ENCODE measurements at places on chromosomes 7 and 10.

DNA sequence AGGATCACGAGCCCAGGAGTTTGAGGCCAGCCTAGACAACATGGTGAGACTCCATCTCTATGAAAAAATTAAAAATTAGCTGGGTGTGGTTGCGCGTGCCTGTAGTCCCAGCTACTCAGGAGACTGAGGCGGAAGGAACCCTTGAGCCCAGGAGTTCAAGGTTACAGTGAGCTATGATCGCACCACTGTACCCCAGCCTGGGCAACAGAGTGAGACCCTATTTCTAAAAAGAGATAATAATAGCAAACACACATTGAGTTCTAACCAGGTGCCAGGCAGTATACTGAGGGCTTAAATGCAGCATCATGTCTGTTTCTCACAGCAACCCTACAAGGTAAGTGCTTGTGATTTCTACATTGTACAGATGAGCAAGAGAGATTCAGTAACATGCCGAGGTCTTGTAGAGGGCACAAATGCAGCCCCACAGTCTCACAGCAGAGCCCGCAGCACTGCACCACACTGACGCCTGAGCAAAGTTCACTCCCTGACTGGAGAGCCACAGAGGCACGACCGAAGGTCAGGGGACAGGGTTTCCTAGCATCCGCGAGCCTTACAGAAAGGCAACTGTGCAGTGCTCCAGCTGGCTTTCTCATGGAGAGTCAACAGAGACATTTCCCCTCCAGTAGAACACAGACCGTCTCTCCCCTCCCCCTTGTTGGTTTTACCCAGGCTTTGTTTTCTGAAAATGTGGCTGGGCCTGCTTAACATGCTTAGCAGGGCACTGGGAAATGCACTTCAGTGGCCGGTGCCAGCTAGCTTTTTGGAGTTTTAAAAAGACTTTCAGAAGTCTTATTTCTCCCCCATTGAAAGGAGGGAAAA is 36.5 kb downstream of the PDSS1 start:
- DNase-seq = no peak
- no peaks in the 10 kb centered on the region for H3K27me3 ChIP-seq
- H3K4me3 ChIP-seq = no peak overlapping the region
- H3K36me3 ChIP-seq = peaks cover 10% of the 10 kb centered on the region
- H3K27ac ChIP-seq = no peak overlapping the region
- H3K4me1 ChIP-seq = peaks cover 8% of the 10 kb centered on the region

- no peak for DNase-seq
- no peak overlapping the region for H3K27ac ChIP-seq
- H3K36me3 ChIP-seq = 0 out of 2 replicates have a peak, but pooled peaks cover 2% of the 10 kb centered on the region
- H3K4me1 ChIP-seq = no peaks in the 10 kb centered on the region
Measured at GRCh38 chr7:149109969-149110368, 16.2 kb downstream of the ZNF425 start.

- H3K27ac ChIP-seq = no peak overlapping the region
- H3K36me3 ChIP-seq = peaks cover 19% of the 10 kb centered on the region
- no peak overlapping the region for H3K4me3 ChIP-seq
- no peaks in the 10 kb centered on the region for H3K27me3 ChIP-seq
- DNase-seq = no peak
Measured at GRCh38 chr7:135942614-135943013, 34.5 kb downstream of the MTPN start.

DNA sequence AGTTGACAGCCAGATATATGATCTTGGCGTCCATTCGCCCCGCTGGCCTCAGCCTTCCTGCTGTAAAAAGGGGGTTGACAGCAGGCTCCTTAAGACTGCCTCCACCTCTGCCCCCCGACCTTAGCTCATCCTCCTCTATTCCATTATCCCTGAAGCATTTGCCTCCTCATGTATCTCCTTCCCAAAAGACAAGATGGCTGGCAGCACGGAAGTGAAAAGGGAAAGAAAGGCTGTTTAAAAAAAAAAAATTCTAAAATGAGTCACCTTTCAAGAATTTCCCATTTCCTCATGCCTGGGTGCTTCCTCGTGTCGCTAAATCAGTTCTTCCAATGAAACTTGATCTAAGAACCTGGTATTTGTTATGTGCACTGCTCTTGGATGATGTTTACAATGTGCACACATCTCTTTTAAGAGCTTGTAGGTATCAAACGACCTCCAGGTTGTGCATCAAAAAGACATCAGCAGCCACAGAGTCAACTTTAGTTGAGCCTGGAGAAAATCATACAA is 1.7 kb downstream of the SCRN1 start:
- peaks cover 18% of the 10 kb centered on the region for H3K4me1 ChIP-seq
- peak overlapping the region; percentile 92 for H3K4me3 ChIP-seq
- no peaks in the 10 kb centered on the region for H3K36me3 ChIP-seq
- no peaks in the 10 kb centered on the region for H3K27me3 ChIP-seq
- H3K27ac ChIP-seq = peak overlapping the region; percentile 88

- H3K27ac ChIP-seq = no peak overlapping the region
- no peak for DNase-seq
- H3K27me3 ChIP-seq = no peaks in the 10 kb centered on the region
- H3K36me3 ChIP-seq = no peaks in the 10 kb centered on the region
Measured at GRCh38 chr7:85452674-85453073, 265.8 kb upstream of the SEMA3D start.

GRCh38 chr10:115653473-115653872 is 560.3 kb downstream of the ATRNL1 start:
- no peak overlapping the region for H3K27ac ChIP-seq
- no peaks in the 10 kb centered on the region for H3K36me3 ChIP-seq
- no peaks in the 10 kb centered on the region for H3K27me3 ChIP-seq

- H3K4me3 ChIP-seq = no peak overlapping the region
- no peak overlapping the region for H3K27ac ChIP-seq
- no peaks in the 10 kb centered on the region for H3K27me3 ChIP-seq
- DNase-seq = no peak
- H3K4me1 ChIP-seq = peaks cover 4% of the 10 kb centered on the region
- H3K36me3 ChIP-seq = no peaks in the 10 kb centered on the region
Measured at GRCh38 chr10:36097696-36098095, 455.6 kb upstream of the FZD8 start.

DNA sequence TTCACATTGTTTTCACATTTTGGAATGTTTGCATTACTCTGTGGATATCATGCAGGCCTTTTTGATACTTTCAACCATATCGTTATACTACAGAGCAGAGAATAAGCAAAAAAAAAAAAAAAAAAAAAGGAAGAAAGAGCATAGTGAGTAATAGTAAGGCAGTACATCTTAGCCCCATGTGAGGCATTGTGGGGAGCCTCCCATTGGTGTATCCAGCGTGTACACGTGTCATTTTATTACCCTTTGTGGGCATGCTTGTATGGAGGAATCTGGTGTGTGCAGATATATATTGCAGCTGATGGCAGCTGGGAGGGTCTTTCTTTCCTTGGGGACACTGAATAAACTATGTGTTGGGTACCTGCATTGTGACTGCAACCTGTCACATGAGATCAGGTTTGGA is 19.6 kb downstream of the R3HCC1L start:
- DNase-seq = peak; percentile 50
- peaks cover 5% of the 10 kb centered on the region for H3K4me1 ChIP-seq
- H3K4me3 ChIP-seq = no peak overlapping the region
- H3K27me3 ChIP-seq = no peaks in the 10 kb centered on the region
- peaks cover 5% of the 10 kb centered on the region for H3K36me3 ChIP-seq

GRCh38 chr10:32446536-32447406 is 831 bp downstream of the CCDC7 start:
- peak overlapping the region; percentile 99 for H3K27ac ChIP-seq
- H3K4me1 ChIP-seq = 0 out of 2 replicates have a peak, but pooled peaks cover 11% of the 10 kb centered on the region
- H3K36me3 ChIP-seq = no peaks in the 10 kb centered on the region
- peak; percentile 72 for DNase-seq
- H3K27me3 ChIP-seq = no peaks in the 10 kb centered on the region

GRCh38 chr7:74187915-74188675 is 13.9 kb downstream of the EIF4H start:
- peaks cover 39% of the 10 kb centered on the region for H3K4me1 ChIP-seq
- peak; percentile 73 for DNase-seq
- H3K27me3 ChIP-seq = no peaks in the 10 kb centered on the region
- H3K4me3 ChIP-seq = no peak overlapping the region

DNA sequence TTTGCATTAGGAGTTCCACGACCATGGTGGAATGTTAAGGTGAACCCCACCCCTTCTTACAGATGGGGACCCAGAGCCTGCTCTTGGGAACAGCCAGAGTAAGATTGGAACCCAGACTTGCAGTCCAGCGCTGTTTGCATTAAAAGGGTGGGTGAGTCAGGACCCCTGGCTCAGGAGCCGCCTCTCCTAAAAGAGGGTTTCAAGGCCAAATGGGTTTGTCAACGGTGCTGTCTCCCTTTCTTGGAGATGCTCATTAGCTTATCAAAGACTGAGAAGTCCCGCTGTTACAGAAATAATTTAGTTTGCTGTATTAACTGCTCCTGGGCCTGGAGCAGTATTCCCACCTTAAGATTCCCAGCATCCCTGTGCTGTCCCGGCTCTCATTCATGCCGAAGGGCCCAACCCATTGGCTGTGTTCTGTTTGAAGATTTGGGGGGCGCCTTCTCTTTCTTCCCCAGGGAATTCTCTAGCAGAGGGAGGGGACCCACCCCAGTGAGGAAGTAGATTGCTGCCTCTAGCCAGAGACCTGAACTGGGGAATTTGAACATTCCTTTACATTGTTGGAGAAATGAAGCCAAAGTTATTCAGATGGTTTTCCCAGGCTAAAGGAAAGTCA is 1.8 kb downstream of the MARVELD1 start:
- H3K27me3 ChIP-seq = no peaks in the 10 kb centered on the region
- peaks cover 33% of the 10 kb centered on the region for H3K4me1 ChIP-seq
- DNase-seq = peak; percentile 56

DNA sequence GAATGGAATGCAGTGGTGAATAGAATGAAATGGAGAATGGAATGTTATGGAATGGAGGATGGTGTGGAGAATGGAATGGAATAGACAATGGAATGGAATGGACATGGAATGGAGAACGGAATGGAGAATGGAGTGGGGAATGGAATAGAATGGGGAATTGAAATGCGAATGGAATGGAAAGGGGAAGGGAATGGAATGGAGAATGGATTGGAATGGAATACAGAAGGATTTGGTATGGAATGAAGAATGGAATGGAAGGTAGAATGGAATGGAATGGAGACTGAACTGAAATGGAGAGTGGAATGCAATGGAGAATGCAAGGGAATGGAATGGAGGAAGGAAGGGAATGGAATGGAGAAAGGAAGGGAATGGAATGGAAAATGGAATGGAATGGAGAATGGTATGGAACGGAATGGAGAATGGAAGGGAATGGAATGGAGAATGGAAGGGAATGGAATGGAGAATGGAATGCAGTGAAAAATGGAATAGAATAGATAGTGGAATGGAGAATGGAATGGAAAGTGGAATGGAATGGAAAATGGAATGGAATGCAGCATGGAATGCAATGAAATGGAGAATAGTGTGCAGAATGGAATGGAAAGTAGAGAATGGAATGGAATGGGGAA is 94.8 kb downstream of the NSUN6 start:
- no peak overlapping the region for H3K4me3 ChIP-seq
- DNase-seq = no peak
- H3K27ac ChIP-seq = no peak overlapping the region
- H3K4me1 ChIP-seq = no peaks in the 10 kb centered on the region
- no peaks in the 10 kb centered on the region for H3K27me3 ChIP-seq

DNA sequence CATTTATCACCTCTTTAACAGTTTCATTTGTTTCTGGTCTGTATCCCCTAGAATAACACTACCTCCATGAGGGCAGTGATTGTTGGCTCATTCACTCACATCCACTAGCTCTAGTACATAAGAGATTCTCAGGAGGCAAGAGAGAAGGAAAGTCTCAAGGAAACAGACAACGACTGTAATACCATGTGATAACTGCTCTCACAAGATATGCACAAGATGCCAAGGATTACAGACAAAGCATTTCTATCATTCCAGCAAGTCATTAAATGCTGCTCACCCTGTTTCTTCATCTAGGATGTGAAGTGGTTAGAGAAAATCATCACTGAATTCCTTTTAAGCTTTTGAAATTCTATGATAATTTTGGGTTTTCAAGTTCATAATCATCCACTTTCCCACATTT is 115.3 kb downstream of the HIBADH start:
- DNase-seq = peak; percentile 77
- peaks cover 9% of the 10 kb centered on the region for H3K4me1 ChIP-seq
- H3K36me3 ChIP-seq = no peaks in the 10 kb centered on the region

- H3K27ac ChIP-seq = no peak overlapping the region
- H3K36me3 ChIP-seq = peaks cover 15% of the 10 kb centered on the region
- H3K4me3 ChIP-seq = no peak overlapping the region
- H3K27me3 ChIP-seq = no peaks in the 10 kb centered on the region
Measured at GRCh38 chr7:23336086-23336485, 36.9 kb downstream of the MALSU1 start.

GRCh38 chr10:20288060-20288459 is 471.8 kb downstream of the PLXDC2 start:
- H3K4me3 ChIP-seq = no peak overlapping the region
- H3K27me3 ChIP-seq = no peaks in the 10 kb centered on the region
- H3K27ac ChIP-seq = no peak overlapping the region
- no peaks in the 10 kb centered on the region for H3K36me3 ChIP-seq
- no peak for DNase-seq

DNA sequence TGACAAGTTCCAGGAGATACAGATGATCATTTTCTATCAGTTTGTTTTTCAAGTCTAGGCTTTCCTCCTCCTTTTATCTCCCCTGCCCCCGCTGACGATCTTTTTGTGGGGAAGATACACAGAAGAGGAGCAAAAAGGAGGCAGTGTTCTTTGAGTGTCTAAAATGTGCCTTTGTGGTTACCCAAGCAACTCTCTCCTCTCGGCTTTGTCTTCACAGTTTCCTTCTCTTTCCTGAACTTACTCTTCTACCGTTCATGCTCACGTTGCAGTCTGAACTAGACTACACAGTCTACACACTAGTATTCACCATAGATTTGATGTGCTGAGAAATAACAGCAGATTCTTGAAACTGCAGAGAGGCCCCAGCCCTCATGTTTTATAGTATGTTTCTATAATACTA is 23.6 kb downstream of the CEP41 start:
- no peaks in the 10 kb centered on the region for H3K36me3 ChIP-seq
- no peak overlapping the region for H3K27ac ChIP-seq
- no peak overlapping the region for H3K4me3 ChIP-seq
- H3K27me3 ChIP-seq = no peaks in the 10 kb centered on the region

DNA sequence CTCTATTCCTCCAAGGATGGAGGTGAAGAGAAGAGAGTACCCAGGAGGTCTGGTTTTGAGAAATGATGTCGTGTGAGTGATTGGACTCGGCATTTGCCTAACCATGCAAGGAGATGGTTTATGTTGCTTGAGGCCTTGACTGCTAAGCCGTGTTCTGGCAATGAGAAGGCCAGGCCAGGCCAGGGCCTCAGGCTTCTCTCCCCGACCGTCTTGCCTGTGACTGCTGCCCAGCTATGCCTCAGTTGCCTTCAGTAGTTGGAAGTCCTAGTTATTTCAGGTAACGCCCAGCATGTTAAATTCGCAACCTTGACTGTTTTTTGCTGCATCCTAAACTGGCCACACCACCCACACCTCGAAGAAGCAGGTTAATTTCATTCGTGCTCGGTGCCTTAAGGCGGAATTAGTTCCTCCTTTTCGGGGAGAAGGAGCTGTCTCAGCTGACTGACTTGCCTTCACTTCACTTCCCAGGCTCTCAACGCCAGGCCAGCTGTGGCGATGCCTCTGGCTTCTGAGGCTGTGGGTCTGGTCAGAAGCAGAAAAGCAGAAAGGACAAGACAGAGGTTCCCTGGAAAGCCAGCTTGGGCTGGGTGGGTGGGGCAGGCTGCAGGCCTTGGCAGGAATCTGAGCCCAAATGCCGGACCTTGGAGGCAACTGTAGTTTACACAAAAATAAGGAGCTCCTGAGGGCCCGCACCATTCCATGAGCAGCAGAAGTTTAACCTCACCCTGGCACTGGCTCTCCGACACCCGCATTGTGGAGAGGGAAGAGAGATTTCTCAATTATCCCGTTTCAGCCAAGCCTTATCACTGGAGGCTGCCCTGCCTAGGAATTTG is 61.9 kb upstream of the SAMD8 start:
- H3K4me1 ChIP-seq = no peaks in the 10 kb centered on the region
- DNase-seq = no peak
- no peaks in the 10 kb centered on the region for H3K36me3 ChIP-seq
- no peaks in the 10 kb centered on the region for H3K27me3 ChIP-seq
- no peak overlapping the region for H3K4me3 ChIP-seq
- no peak overlapping the region for H3K27ac ChIP-seq

Data from GM23248 (cell line).